NCI-H2029 treated with DMSO at 0.1 percent for 48 hours (cell line): ENCODE measurements at places on chromosomes 16 and 17.

GRCh38 chr17:82351254-82351712 lies 7.8 kb upstream of the TEX19 start:
- DNase-seq: no peak

GRCh38 chr17:57941384-57942370 lies 13.5 kb downstream of the CUEDC1 start:
- DNase-seq: no peak

GRCh38 chr17:34378664-34379101 lies 15.7 kb upstream of the CCL1 start:
- DNase-seq: no peak

- peak; percentile 73 for DNase-seq
These were observed 26.8 kb downstream of the GP2 start for GRCh38 chr16:20300312-20301097.

DNA sequence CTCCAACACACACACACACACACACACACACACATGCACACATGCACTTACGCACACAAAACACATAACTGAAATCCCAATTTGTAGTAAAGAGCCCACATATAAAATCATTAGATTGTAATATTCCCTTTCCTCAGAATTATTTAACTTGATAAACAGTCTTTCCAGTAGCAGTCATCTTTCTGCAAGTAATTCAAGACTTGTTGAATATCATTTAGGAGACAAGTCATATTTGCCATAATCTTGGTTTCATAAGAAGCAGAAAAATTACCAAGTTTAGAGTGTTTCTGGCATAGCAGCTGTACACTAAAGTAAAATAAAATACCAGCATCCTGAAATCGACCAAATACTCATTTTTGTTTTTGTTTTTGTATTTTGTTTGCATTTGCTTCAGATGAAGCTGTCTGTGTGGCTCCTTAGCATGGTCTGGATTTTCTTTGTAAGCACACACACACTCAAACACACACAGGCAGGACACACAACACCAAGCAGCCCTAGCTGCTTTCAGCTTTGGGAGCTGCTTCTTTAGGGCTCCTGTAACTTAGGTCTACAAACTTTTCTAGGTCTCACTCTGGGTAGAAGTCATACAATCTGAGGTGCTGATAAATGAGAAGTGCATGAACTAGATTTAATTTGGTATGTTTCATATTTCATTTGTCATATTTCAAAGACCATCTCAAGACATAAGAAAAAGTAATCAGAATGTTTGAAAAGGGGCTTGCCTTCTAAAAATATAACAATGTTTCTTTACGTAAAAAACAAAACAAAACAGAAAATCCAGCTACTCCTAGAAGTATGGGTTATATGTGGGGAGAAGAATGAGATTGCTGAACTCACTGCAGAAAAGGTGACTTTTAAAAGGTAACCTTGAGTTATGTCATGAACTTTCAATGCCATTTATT lies 3.0 kb downstream of the SALL1 start:
- DNase-seq: no peak

- DNase-seq: no peak
These were observed 15.1 kb upstream of the RASD1 start for GRCh38 chr17:17511293-17511741.

- DNase-seq: no peak
These were observed 91.5 kb upstream of the CDH13 start for GRCh38 chr16:82535262-82535661.

GRCh38 chr16:67543582-67543981 lies 15.0 kb downstream of the RIPOR1 start:
- DNase-seq: no peak

DNA sequence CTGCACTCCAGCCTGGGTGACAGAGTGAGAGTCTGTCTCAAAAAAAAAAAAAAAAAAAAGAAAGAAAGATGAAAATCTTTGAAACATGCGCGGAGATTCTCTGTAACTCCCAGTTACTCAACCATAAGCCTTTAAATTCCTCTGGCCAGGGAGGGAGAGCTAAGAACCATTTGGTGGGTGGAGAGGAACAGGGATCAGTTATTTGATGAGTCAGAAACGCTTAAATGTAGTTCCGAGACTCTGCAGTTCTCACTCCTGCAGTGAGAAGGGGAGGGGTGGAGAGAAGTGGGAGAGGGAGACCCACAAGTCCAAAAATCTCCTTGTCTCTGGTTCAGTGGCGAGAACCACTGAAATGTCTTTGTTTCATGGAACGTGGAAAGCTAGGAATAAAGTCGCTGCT lies 266.7 kb downstream of the SOX9 start:
- DNase-seq: no peak

GRCh38 chr16:7714775-7715174 lies 382.1 kb downstream of the RBFOX1 start:
- DNase-seq: no peak

DNA sequence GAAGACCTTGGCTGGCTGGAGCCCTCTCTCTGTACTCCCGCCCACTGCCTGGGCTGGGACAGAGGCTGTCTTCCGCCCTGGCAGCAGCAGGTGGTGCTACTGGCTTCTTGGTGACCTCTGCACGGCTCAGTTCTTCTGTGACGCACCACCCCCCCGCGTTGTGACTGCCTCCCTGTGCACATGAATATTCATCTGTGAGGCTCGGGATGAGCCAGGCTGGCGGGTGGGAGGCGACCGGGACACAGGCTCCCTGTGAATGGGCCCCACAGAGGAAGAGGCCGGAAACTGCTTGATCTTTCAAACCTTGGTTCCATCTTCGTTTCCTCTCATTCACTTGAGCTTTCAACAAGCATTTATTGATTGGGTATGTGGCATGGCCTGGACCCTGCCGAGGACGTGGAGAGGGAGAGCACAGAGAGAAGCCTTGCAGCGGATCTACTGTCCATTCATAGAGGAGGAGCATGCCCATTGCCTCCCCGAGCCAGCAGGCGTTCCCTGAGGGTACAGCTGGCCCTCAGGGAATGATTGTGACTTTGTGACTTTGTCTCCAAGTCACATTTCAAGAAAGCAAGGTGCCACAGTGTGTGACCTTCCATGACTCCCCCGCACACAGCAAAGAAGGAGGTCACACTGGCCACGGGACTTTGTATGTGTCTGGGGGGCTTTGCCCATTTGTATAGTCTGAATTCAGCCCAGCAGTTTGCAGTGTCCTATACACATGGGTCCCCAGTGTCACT lies 45.0 kb downstream of the B9D1 start:
- DNase-seq: no peak

- DNase-seq: no peak
These were observed 26.4 kb upstream of the TAOK1 start for GRCh38 chr17:29363716-29364115.

DNA sequence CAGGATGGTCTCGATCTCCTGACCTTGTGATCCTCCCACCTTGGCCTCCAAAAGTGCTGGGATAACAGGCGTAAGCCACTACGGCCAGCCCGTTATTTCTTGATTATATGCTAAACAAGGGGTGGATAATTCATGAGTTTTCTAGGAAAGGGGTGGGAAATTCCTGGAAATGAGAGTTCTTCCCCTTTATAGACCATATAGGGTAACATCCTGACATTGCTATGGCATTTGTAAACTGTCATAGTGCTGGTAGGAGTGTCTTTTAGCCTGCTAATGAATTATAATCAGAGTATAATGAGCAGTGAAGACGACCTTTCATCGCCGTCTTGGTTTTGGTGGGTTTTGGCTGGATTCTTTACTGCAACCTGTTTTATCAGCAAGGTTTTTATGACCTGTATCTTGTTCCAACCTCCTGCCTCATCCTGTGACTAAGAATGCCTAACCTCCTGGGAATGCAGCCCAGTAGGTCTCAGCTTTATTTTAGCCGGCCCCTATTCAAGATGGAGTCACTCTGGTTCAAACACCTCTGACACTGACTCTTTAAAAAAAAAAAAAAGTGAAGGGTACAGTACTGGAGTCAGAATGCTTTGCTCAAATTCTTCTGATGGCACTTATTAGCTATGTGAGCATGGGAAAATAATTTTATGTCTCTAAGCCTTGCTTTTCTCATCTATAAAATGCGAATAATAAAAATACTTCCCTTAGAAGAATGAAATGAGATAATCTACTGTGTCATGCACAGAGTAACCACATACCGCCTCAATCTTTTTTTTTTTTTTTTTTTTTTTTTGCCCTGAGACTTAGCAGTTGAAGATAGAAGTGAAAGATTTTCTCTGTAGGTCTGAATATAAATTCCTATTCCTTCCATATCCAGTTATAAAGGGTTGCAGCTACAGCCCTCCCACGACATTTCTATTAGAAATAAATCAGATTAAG lies 5.1 kb upstream of the CALCOCO2 start:
- DNase-seq: no peak

DNA sequence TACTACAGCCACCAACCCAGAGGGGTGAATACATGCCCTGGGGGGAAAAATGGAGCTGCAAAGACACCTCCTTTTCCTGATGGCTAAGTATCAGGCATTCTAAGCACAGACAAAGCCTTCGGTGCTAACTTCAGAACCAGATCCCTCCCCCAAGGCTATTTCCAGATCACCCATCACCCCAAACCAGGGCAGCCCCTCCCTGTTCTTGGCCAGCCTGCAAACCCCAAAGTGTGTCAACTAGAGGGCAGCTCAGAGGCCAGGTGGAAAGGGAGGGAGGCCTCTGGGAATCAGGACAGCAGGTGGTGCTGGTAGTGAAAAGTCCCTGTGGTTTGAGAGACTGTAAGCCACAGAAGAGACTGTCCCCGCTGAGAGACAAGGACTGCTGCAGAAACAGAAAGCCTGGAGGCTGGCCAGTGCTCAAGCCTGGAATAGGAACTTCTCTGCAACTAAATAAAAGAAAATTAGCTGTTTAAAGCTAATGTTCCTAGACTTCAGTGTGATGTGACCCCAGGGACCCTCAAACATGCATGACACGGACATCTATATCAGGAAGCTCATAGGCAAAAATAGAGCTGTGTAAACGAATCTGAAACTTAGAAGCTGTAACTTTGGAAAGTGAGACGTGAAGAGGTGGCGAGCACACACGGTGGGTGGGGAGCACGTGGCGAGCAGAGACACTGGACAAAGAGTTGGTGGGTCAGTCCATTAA lies 9.1 kb downstream of the TUBG1 start:
- DNase-seq: no peak

DNA sequence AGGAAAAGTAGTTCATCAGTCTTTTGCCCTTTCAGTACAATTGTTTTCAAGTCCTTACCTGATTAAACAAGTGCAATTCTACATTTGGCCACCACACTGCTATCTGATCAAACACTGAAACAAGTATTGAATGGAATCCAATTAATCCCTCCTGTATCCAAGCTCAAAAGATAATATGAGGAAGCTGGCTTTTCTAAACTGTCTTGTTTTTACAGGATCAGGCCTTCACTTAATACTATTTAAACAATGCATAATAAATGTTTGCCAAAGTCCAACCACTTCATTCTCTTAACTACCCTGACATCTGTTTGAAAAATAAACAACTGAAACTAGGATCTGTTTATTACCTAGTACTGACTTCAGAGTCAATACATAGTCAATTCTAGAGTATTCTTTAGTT lies 131.6 kb downstream of the MRTFB start:
- peak; percentile 91 for DNase-seq
